ENCODE measurements at places on chromosomes 6 and 20.

- DNase-seq = peak; percentile 5
These were observed 202.5 kb upstream of the ASCC3 start for GRCh38 chr6:101083533-101084175.

- no peak for DNase-seq
These were observed 126.8 kb downstream of the IPCEF1 start for GRCh38 chr6:154229786-154230185.

DNA sequence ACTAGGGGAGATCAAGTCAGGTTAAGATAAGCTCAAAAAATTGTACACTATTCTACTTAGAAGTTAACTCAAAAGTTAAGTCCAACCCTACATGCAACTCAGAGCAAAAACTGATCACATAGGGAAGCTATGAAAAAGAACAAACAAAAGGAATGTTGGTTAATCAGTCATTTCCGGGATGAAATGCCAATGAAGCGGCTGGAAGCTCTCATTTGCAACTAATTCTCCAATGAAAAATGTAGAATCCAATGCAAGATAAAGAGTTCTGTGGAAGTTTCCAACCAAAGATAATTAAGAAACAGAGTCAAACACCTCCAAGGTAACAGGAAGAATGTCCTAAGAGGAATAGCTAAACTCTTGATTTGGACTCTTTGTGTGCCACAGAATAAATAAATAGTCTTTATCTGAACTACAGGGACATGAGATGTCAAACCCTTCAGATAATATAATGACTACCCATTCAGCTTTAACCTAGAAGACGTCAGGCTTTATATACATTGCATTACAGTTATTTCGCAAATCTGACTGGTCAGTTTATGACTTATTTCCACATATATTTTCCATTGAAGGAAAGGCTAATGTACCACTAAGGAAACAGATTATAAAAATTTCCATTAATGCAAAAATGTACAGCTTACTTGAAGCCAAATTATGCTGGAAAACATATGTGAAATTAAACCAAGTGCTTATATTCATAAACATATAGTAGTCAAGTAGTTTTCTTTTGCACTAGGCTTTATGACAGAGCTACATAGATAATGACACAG is 48.0 kb upstream of the DST start:
- DNase-seq = no peak

- DNase-seq = no peak
These were observed 169.1 kb downstream of the BMP7 start for GRCh38 chr20:57097245-57097915.

- DNase-seq = no peak
These were observed 21.1 kb downstream of the CDC40 start for GRCh38 chr6:110201151-110201884.

Data from AG08396 (cell line).